ENCODE measurements at places on chromosomes 4 and X.
A peak's percentile ranks its signal among the peaks of the same experiment; 100 is the strongest.

GRCh38 chr4:3211866-3212265 is 37.1 kb upstream of the MSANTD1 start:
- DNase-seq, result no peak

GRCh38 chrX:56797574-56798338 is 68.7 kb downstream of the NBDY start:
- no peak for DNase-seq

- no peak for DNase-seq
Measured at GRCh38 chrX:4825550-4825949, 1112.1 kb upstream of the PRKX start.

DNA sequence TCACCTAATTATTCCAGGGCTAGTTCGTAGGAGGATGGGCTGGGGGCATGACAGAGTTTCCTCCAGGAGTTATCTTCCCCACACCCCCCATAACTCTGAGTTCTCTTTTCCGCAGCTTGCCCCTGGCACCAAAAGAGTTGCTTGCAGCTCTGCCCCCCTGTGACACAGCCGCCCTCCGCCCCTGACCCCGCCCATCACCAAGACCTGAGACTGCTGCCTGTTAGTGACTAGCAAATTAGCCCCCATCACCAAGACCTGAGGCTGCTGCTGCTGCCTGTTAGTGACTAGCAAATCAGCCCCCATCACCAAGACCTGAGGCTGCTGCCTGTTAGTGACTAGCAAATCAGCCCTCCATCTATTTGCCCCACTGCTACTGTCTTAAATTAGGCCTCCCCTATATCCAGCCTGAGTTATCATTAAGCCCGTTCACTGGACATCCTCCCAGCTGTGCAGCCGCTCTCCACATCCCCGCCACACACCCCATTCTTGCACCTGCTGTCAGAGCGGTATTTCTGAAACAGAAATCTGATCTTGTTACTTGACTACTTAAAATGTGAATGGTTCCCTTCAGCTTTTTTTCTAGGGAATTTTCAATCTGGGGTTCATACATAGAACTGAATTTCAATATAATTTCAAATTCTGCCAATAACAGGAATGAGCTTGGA is 1.5 kb upstream of the PAPSS1 start:
- no peak for DNase-seq

GRCh38 chr4:8238515-8239053 is 31.0 kb upstream of the HTRA3 start:
- no peak for DNase-seq

- no peak for DNase-seq
Measured at GRCh38 chr4:108247387-108248049, 78.8 kb upstream of the LEF1 start.

DNA sequence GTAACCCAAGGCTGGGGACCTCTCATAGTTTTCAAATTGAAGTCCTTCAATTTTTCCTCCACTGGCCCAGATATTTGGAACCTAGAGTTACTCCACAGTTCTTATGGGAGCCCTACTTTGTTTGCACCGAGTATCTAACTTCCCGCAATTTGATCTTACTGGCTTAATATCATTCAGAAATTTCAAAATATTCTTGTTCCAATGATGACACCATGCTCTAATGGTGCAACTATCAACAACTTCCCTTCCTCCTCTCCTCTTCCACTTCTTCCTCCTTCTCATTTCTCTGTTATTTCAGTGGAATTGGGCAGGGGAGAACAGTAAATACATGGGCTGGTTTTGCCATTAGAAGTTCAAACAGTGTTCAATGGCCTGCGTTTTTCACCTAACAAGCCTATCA is 20.2 kb downstream of the PDCL2 start:
- DNase-seq, result no peak

DNA sequence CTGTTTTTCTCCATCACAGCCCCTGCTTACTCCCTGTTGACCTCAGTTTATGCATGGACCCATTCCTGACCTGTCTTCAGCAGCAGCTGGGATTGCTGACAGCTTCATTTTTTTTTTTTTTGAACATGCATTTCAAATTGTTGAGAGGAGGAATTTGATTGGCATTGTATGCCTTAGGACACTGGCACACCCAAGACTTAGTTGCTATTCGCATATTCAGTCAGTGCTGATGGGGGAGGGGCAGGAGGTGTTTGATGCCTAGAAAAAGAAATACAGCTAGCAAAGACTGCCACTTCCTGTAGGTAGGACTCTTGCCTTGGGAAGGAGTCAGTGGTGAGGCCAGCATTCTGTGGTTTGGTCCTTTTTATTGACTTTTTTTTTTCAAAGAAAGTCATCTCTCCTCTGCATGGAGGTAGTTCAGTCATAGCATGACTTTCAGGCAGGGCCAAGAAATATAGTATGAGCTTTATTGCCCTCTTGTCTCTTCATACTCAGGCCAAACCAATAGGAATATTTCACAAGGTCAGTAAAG is 33.6 kb upstream of the XK start:
- DNase-seq, result no peak

DNA sequence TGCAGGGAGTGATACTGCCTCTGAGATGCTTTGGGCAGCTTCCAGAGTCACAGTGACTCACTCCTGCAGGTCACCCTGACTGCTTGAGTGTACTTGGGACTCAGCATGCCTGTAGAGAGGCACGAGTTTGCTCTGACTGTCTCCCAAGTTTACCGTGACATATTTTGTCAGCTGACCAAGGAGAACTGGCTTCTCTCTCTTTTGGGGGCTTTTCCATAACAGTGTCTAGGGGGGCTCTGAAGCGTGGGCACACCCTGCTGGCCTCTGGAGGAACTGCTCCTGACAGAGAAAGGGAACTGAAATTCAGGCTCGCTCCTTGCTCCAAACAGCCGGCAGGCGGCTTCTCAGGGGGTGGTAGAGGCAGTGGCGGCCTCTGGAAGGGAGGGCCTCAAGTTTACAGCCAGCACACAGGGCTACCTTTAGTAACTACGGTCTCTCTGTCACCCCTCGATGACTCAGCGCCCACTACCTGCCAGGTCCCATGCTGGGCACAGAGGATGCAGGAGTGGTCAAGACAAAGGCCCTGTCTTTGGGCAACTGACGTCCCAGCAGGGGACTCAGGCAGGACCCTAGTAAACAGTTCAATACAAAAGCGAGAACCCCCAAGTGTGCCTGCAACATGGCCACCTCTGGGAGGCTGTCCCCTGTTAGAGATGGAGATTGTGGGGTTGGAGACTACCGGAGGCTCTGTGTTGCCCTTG is 17.8 kb downstream of the ZNF185 start:
- DNase-seq, result no peak

GRCh38 chr4:75834095-75834771 is 68.0 kb downstream of the PPEF2 start:
- no peak for DNase-seq

GRCh38 chrX:45758738-45759397 is 558.2 kb upstream of the DIPK2B start:
- DNase-seq, result no peak

DNA sequence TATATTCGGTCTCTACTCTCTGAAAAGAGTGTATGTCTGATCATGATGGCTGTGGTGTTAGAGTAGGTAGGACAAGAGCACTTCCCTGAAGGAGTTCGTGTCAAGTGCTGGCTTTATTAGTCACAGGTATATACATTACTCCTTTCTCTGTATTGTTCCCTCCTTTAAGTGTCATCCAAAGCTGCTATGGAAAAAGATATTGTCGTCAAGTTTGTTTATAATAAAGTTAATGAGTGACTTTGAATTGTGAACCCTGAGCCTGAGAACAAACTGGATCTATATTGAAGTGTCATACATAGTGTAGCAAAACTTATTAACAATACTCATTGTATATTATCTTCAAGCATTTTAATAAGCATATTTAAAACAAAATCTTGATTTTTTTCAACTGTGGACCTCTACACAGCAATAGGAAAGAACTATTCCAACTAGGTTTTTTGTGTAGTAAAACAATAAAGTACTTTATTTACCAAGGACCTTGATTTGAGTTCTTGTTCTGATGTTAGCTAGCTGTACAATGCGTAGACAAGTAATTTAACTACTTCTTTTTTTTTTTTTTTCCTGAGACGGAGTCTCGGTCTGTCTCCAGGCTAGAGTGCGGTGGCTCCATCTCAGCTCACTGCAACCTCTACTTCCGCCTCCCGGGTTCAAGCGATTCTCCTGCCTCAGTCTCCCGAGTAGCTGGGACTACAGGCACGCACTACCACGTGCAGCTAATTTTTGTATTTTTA is 177.7 kb downstream of the RAPGEF2 start:
- DNase-seq, result no peak

DNA sequence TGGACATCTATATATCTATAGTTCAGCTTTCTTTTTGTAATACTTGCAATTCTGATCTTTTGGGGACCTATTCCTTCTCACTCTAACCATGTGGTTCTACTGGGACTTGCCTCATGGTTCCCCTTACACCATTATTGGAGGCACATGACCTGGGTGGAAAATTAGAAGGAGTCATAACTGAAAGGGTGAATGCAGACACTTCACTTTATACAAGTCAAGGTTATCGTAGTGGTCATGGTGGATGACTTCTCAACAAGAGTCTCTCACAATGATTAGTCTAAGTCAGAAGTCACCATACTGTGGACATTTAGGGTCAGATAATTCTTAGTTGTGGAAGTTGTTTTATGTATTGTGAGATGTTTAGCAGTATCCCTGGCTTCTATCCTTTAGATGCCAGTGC is 10.5 kb upstream of the EIF4E start:
- no peak for DNase-seq

GRCh38 chrX:17674601-17675000 is 62.7 kb upstream of the SCML1 start:
- DNase-seq, result no peak

- DNase-seq, result peak; percentile 7
Measured at GRCh38 chr4:52911684-52912294, 49.7 kb downstream of the RASL11B start.

- no peak for DNase-seq
Measured at GRCh38 chr4:5757954-5758353, 47.0 kb downstream of the EVC start.

- no peak for DNase-seq
Measured at GRCh38 chr4:53478671-53479456, 101.4 kb downstream of the FIP1L1 start.

DNA sequence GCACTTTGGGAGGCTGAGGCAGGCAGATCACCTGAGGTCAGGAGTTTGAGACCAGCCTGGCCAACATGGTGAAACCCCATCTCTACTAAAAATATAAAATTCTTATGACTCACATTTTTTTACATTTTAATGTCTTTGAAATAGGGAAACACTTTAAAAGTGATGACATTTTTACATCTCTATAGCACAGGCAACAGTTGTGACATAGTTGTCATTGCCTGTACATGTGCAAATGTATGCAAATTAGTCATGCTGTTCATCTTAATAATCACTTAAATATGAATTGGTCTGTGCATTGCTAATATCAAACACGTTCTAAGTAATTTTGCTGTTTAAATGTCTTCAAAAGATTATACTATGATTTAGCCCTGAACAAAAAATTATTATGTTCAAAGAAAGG is 41.7 kb downstream of the ZGRF1 start:
- DNase-seq, result no peak

- no peak for DNase-seq
Measured at GRCh38 chrX:74535086-74535407, 79.4 kb downstream of the RLIM start.

DNA sequence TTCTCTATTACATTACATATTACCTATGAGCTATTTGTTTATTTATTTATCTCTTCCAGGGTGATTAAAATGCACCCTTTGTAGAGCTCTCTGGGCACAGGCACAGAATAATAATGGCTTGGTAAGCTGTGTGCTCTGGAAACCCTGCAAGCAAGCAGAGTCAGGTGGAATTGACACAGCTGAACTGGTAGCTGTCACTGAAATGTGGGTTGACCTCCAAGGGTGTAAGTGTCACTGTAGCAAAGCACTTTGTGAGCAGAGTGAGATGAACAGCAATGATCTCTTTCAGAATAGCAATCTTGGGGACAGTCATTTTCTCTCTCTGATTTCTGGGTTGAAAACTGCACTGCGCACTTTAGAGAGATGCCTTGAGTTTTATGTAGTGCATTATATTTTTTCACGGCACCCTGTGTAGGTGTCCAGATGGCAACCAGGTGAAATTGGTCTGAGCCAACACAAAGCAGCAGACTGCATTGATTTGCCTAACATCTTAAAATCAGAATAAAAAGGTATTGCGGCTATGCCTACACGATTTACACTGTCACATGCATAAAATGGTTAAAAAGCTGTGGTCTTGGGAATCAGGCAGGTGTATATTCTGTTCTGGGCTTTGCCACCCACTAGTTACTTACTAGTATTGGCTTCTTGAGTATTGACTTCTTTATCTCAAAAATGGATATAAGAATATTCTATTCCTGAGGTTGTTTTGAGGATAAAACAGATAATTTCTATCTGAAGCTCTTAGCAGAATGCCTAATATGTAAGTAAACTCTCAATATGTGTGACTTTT is 450.3 kb downstream of the RAPGEF2 start:
- no peak for DNase-seq

DNA sequence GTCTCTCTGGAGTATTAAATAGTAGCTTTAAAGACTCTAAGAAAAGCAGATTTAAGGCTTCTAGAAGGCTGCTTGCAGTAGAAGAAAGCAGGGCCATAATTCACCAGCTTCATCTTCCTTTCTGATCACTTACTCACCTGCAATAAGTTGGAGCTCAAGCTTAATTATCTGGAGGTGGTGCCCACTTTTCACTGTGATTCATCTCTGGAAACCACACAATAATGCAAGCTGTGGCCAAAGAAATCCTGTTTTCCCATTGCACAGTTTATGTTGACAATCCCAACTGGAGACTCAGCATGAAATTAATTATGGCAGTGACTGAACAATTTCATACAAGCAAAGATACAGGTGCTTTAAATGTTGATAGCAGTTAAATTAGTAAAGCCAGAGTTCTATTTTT is 14.7 kb downstream of the CWH43 start:
- no peak for DNase-seq

DNA sequence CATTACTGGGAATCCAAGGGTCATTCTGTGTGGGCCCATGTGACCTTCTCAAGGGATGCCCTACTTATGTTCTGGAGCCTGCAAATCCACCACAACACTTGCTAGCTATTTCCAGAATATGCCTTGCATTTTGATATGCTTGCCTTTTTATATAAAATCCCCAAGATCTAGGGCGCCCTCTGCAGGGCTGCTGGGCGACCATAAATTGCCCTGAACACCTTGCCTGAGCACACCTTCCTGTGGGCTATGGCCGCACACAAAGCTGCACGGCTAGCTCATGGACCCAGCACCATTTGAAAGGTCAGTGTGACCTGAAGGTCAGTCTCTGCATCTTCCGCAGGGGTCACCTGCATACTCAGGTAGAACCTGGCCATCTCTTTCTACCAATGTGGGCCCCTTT is 311.7 kb downstream of the NLGN4X start:
- no peak for DNase-seq

GRCh38 chrX:56728321-56728720 is 722 bp upstream of the NBDY start:
- DNase-seq, result no peak

DNA sequence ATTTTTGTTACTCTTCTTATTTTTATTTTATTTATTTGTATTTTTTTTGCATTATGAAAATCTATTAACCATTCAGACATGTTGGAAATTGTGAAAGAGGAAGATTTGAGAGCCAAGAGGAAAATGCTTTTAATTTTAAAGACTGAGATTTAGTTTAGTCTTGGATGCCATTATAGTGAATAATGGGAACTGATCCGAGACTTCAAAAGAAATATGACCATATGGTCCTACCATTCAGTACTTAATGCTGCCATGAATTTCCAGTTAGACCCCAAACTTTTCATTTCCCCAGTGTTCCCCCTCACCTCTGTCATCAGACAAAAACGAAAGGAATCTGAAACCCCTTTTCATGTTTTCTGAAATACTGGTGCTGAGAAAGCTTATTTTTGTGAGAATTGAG is 95.5 kb downstream of the TENM3 start:
- no peak for DNase-seq

GRCh38 chr4:77922158-77923094 is 59.8 kb downstream of the MRPL1 start:
- no peak for DNase-seq
